ENCODE measurements at places on chromosomes 2 and 18.

DNA sequence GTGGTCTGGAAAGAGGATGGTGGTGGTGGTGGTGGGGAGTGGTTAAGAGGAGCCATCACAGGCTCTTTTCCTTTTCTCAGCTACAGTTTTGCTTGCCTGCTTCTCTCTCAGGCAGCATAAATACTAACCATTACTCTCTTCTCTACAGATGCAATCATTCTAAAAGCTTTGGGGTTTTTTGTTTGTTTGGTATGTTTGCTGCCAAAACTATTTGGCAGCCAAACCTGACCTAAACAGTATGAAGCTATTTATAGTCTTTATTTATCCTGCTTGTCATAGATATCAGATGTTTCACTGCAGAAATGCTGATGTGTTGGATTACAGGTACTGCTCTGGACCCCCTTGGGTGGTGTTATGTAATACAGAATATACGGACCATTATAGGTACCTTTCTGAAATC, 15.3 kb downstream of the SIX3 start:
- DNase-seq: no peak

GRCh38 chr2:42618116-42618515, 49.7 kb downstream of the MTA3 start:
- DNase-seq: peak; percentile 9

- DNase-seq: no peak
Measured at GRCh38 chr2:101380376-101380775, 6.9 kb downstream of the CREG2 start.

- no peak for DNase-seq
Measured at GRCh38 chr2:187075199-187075635, 226.2 kb upstream of the ZSWIM2 start.

DNA sequence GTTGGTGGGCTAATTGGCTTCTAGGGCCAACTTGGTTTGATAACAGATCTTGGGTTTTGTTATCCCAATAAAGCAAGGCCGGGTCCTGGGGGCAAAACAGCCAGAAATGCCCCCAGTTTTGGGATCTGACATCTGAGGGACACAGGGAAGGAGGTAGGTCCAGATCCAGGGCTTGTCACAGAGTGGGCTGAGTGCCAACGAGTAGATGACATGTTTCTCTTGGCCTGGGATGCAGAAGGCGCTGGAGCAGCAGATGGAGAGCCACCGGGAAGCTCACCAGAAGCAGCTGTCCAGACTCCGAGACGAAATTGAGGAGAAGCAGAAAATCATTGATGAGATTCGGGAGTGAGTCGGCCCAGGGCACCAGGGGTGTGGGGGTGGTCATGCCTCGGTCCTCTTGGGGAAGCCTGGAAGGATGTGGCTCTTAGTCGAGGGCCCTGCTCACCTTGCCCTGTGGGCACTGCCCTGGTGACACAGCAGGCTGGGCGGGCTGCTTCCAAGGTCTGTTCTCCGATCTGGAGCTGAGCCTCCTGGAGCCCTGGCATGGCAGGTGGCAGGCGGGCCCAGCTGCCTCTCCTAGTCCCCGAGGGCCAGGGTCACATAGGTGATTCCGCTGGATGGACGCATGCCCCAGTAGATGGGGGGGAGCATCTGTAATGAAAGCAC, 40.2 kb upstream of the LYPD6B start:
- no peak for DNase-seq

DNA sequence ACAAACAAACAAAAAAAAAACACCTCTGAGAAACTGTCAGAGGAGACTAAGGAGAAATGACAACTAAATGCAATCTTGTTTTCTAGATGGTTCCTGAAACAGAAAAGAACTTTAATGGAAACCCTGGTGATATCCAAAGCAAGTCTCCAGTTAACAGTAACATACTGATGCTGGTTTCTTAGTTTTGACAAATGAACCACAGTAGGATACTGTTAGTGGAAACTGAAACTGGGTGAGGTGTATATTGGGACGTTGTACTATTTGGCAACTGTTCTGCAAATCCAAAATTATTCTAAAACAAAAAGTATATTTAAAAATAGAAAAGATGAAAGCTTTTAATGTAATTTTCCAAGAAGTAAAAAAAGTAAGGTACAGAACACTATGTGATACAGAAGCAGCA, 11.4 kb downstream of the SESTD1 start:
- no peak for DNase-seq

DNA sequence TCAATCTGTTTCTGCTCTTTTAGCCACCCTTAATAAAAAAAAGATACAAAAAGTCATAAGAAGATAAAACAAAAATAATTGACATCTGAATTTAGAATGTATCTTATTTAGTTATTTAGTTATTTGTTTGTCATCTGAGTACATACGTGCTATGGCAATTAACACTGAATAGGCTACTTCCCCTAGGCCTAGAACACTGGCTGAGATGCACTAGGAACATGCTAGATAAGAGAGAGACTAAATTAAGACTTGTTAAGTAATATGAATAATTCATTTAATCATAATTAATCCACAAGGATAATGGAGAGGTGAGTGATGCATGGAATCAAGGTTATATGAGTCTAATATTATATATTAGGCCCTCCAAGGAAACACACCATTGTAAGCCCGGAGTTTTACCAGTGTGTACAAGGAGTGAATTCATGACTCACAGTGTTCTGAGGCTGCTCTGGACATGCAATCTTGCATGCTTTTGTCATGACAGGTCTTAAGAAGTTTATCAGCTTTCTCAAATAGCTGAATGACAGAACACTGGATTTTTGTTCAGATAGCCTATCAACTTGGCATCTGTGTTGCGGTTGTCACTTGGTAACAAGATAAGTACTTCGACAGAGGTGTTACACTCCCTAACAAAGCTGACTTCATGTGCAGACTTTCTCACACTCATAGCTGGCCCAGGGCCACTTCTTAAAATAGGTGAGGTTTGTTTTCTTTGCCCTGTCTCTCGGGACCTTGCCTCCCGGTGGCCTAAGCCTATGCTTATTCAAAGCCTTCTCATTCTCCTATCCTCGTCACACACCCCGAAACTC, 5.0 kb upstream of the SERPINB2 start:
- peak; percentile 82 for DNase-seq

DNA sequence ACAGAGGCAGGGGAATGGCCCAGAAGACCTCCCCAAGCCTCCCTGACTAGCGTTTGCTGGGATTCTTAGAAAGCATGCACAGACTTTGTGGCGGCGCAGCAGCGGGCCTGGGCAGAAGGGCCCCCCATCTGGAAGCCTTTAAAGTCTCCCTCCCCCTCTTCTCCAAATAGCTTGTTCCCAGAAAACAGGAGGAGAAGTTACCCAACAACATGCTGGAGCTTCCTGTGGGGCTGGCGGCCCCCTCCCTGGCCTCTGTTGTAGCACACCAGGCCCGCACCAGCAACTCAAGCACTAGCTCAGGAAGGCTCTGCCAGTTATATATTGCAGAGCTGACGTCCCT, 334.8 kb downstream of the DYSF start:
- DNase-seq: peak; percentile 88

GRCh38 chr18:58527285-58527951, 101.5 kb downstream of the ALPK2 start:
- DNase-seq: no peak

- no peak for DNase-seq
Measured at GRCh38 chr2:158926478-158926948, 41.9 kb upstream of the TANC1 start.

Data from fibroblast of skin of left quadriceps (primary cell).